GM19239 (cell line): ENCODE measurements at places on chromosomes 16 and 17.

DNA sequence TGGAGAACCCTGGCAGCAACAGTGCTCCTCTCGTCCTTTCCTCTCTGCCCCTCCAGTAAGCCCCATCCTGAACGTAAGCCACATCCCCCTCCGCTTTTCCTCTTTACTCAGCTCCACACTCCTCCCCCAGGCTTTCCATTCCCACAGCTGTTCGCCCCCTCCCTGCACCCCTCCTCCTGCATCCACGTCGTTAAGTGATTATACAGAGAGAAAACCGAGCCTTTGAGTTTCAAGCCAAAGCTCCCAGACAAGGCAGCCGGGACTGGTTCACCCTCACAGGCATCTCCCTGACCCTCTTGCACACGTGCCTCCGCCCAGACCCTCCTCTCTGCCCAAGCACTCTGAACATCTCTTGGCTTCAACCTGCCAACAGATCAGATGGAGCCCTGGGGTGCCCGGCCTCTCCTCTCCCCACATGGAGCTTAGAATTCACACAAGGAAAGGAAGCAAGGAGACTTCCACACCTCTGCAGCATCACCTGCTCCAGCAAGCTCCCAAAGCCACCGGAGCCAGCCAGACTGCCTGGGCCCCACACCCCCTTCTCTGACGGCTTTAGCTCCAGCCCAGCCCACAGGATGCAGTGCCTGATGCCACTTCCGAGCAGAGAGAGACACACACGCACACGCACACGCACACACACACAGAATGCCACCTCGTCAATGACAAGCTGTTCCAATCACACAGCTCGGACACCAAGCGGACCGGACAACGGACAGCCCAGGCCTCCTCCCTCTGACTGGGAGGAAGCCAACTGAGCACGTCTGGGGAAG is 99.9 kb upstream of the CCL2 start:
- no peak for DNase-seq

DNA sequence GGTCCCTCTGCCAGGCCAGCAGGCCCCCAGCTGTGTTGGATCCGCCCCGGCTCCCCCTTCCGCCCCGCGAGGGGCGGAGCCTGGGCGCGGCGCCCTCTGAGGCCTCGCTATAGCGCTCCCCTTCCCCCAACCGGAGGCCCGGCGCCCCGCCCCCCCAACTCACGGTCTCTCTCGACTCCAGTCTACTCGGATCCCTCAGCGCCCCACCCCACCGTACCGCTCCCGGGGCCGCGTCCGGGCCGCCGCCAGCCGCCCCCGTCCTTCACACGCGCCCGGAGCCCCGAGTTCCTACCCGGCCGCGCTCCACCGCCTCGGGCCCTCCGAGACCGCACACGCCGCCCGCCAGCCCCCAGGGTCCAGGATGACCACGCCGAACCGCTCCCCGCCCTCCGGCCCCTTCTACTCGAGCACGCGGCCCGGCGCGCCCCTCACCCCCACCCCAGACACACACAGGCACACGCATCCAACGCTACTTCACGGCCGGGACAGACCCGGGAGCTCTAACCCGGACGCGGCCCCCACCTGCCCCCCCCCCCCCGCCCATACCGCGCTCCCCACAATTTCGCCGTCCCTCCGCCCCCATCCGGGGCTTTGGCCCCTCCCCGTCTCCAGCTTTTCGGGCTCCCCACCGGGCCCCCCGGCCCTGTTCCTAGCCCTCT is 1.4 kb downstream of the PHF23 start:
- no peak for DNase-seq

DNA sequence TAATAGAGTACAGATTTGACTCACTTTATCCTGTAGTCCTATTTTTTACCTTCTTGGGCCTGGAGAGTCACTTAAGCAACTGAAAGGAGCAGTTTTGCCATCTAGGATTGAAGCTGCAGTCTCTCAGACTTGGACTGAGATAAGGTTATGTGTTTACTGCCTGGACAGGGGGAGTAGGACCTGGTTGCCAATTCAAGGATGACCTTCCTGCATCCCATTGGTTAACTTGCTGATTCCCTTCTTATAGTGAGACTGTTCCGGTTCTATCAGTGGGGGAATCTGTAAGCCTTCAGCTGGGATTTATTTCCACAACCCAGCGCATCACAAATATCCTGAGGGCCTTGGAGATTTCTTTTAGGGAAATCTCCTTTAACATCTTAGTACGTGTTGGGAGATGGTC is 2.9 kb downstream of the UBN1 start:
- no peak for DNase-seq

GRCh38 chr17:59026176-59026939 is 80.3 kb downstream of the TRIM37 start:
- no peak for DNase-seq

- no peak for DNase-seq
These were observed 137.7 kb upstream of the CRHR1 start for GRCh38 chr17:45646288-45646988.

DNA sequence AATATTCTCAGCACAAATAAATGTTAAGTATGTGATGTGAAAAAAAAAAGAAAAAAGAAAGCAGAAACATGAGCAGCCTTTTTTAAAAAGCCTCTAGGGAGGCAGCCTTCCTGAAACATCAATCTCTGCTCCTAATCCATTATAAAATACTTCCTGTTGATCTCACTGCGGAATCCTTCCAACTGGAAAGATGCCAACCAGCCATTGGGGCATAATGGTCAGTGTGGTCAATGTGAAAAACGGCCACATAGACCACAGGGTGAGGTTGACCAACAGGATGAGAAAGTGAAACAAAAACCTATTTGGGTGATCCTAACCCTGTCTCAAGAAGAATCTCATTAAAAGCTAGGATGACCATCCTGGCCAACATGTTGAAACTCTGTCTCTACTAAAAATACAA is 26.1 kb upstream of the ABCA8 start:
- DNase-seq, result no peak

GRCh38 chr17:3904501-3904900 is 11.6 kb upstream of the CAMKK1 start:
- DNase-seq, result no peak

GRCh38 chr16:3825103-3825502 is 55.4 kb downstream of the CREBBP start:
- DNase-seq, result no peak

GRCh38 chr16:86806181-86806837 is 228.0 kb downstream of the FOXL1 start:
- DNase-seq, result no peak

GRCh38 chr17:1627982-1628855 is at the start of gene SLC43A2:
Gene SLC43A2 (minus strand): TSS chr17:1628834. CDS start chr17:1627874, 960 bp downstream.
- DNase-seq, result peak; percentile 94

- no peak for DNase-seq
These were observed 325.5 kb downstream of the CA10 start for GRCh38 chr17:51833045-51833444.

- no peak for DNase-seq
These were observed 14.3 kb upstream of the RBBP6 start for GRCh38 chr16:24524855-24525677.

DNA sequence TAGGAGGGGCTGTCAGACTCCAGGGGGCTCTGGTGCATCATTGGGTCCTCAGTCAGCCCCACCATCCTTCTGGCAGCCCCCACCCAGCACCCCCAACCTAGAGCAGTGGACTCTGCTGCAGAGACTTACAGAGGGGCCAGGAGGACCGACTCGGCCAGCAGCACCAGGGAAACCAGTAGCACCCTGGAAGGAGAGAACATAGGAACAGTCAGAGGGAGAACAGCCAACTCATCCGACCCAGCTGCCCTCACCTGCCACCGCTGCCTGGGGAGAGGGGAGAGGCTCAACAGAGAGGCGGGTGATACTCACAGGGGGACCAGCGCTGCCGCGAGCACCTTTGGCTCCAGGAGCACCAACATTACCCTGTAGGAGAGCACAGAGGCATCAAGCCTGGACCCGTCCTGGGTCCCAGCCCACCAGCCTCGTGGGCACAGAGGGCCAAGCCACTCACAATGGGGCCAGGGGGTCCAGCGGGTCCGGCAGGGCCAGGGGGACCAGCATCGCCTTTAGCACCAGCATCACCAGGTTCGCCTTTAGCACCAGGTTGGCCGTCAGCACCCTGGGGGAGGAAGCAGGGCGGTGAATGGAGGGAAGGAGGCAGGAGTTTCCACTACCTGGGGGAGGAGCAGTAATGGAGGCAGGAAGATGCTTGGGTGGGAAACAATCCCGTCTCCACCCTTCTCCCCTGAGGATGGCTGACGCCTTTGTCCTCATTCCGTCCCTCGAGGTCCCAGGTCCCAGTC is 11.7 kb downstream of the COL1A1 start:
- DNase-seq, result no peak

DNA sequence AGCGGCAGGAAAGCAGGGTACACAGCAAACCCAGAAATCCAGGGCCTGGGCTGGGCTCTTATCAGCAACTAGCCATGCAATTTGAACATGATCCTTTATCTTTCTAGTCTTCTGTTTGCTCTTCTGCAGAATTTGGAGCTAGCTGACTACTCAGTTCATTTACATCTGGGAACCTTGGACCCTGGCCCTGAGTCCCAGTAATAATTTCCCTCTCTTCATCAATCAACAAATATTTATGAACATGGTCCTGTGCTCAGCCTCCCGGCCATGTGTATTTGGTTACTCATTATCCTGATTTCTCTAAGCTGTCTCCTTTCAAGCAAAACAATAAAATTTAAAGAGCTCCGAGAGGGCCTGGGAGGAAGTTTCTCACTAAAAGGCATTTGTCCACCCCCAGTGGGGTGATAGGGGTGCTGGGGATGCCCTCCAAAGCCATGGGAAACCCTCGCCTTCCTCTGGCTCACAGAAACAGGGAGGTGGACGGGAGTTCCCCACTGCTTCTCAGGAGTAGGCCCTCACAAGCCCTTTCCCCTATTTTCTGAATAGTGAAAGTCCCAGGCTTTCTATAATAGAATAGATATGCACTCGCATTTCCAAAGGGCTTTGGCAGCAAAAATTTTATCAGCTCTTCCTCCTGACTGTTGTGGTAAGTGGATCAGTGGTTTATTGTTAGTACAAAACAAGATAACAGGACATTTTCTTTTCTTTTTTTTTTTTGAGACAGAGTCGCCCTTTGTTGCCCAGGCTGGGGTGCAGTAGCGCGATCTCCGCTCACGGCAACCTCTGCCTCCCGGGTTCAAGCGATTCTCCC is 6.9 kb upstream of the WDR59 start:
- no peak for DNase-seq

DNA sequence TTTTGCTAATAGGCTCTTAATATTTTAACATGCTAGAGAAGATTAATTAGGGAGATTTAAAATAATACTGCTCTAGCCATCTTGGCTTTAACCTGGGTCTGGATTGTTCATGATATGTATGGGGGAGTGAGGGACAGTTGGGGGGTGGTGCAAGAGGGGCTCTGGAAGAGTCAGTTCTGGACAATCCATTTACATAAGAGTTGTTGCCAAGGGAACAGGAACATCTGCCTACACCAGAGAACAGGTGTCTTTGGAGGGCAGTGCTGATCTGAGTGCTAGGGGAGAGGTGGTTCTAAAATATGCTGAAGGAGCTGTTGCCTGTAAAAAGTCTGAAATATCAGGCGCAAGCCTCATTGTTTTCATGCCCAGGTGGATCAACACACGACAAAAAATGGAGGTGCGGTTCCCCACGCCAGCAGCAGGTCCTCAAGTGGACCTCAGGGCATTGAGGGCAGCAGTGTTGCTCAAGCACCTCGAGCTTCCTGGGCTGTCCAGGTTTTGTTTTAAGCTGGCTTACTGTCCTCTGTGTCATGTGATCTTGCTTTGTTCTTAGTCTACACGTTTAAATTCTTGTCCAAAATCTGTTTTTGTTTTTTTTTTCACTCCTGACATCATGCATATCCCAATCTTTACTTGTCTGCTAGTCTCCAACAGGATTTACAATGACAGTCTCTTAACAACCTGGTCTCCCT is 25.4 kb upstream of the WSB1 start:
- no peak for DNase-seq

- DNase-seq, result no peak
These were observed 54.4 kb downstream of the SIAH1 start for GRCh38 chr16:48330841-48331192.

- DNase-seq, result no peak
These were observed 4.3 kb upstream of the CRISPLD2 start for GRCh38 chr16:84815462-84815861.

- no peak for DNase-seq
These were observed 142.9 kb upstream of the NUDT7 start for GRCh38 chr16:77579351-77579891.
